ENCODE measurements at places on chromosomes 13 and 19. TPM values are rescaled to one million over a fixed set of nuclear protein-coding genes. Genes with fewer than 3 reads are reported as not detected.

POGLUT2 gene
- 7.4 TPM for total RNA-seq

DNA sequence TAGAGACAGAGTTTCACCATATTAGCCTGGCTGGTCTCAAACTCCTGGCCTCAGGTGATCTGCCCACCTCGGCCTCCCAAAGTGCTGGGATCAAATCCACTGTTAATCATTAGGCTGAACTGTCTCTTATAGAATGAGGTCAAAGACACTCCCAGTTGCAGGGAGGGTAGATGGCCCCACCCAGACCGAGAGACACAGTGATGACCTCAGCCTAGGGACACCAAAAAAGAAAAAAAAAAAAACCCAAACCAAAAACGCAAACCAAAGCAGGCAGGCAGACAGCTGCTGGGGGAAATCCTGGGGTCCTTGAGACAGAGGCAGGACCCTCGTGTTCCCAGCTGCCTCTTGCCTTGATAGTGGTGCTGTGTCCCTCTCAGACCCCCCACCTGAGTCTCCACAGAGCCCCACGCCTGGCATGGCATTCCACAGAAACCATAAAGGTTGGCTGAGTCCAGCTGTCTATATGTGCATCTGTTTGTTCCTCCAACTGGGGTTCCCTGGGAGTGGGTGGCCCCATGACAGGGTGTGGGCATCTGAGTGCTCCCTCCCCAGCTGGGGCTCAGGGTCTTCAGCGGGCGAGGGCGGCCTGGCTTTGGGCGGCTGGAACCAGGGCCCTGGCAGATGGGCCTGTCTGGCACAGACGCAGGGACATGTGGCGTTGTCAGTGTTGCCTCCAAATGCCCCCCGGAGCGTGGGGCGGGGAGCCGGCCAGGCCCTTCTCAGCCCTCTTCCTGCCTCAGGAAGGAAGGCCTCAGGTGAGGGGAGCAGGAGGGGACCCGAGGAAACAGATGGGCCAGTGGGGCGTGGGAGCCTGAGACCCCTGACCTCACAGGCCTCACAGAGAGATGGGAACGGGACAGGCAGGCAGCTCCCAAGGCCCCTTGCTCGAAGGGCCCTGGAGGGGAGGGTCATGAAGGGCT is 5.2 kb downstream of the DAND5 start:
- peaks cover 2% of the 10 kb centered on the region for H3K4me1 ChIP-seq
- no peak overlapping the region for H3K4me3 ChIP-seq
- H3K27me3 ChIP-seq: no peaks in the 10 kb centered on the region
- no peak overlapping the region for H3K27ac ChIP-seq
- no peaks in the 10 kb centered on the region for H3K36me3 ChIP-seq

MBD3L3 gene
- not detected for total RNA-seq

KCNN4 gene
- 6.2 TPM for total RNA-seq

LGALS14 gene
- not detected for total RNA-seq

THSD8 gene
- total RNA-seq: 1.3 TPM

- DNase-seq: peak; percentile 45
- H3K4me1 ChIP-seq: no peaks in the 10 kb centered on the region
- H3K36me3 ChIP-seq: no peaks in the 10 kb centered on the region
- no peak overlapping the region for H3K27ac ChIP-seq
These were observed 607.6 kb downstream of the FGF9 start for GRCh38 chr13:22278336-22278929.

F7 gene
- 0.43 TPM for total RNA-seq

DNA sequence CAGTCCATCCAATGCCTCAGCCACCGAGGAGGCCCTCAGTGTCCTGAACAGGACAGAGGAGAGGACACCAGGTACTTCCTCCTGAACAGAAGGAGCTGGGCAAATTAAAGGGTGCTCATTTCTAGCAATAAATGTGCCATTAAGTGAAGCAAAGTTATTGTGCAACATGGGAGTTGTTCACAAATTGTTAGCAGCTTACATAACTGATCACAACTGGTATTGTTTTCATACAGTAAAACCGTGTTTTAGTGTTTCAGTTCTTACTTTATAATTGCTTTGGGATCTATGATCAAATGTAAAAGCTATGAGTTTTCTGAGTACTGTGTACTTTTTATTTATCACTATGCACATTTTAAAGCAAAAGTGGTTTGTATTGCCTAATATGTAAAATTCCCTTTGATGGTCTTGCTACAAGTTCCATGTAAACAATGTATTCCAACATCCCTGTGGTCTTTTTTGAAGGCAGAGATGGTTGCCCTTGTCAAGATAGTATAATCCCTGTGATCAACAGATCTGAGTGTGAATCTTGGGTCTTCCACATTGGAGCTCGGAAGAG is 263.1 kb downstream of the FGF14 start:
- DNase-seq: no peak
- H3K4me1 ChIP-seq: no peaks in the 10 kb centered on the region
- no peak overlapping the region for H3K4me3 ChIP-seq
- H3K36me3 ChIP-seq: no peaks in the 10 kb centered on the region
- H3K27ac ChIP-seq: no peak overlapping the region

DNA sequence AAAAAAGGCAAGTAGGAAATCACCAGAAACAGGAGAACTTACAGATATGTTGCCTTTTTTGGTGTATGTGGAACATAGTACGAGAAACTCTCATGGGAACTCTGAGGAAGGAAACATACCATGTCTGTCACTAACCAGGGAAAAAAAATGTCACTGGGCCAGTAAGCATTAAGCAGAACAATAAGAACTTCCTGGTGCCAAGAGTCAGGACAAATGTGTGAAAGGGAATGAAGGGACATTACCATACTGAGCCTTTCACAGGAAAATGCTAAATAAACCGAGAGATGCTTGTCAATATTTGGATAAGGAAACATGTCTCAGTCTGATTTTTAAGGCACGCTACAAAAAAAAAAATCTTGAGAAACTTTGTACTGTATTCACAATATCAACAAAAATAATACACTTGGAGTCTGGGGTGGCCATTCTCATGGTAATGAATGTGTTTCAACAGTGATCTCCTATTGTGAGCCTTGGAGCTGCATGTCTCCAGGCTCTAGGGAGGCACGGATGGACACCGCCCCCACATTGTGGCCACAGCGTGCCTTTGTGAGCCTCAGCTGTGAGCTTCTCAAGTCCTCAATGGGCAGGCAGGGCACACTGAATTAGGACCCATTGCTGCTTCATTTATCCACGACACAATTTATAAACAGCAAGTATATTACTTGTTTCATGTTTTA is 113.0 kb upstream of the ARGLU1 start:
- DNase-seq: no peak
- H3K4me3 ChIP-seq: no peak overlapping the region
- H3K27me3 ChIP-seq: no peaks in the 10 kb centered on the region
- peaks cover 1% of the 10 kb centered on the region for H3K4me1 ChIP-seq

TMEM147 gene
- total RNA-seq: 72.5 TPM

SERP2 gene
- total RNA-seq: 10.4 TPM

DNA sequence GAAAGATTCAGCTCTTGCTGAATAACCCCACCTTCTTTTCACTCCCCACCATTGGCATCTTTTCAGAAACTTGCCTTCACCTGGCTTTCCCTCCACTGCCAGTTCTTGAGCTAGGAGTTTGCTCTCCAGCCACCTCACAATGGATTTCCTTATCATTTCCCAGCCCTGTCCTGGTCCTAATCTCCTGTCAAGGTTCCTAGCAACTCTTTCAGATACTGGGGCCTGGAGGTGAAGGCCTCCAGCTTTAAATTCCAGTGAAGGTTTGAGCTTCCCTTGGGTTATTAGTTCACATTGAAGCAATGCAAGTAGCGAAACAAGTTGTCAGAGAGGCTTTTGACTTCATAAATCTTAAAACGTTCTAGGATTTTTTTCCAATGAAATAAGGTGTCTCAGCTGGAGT is 320.8 kb upstream of the MAB21L1 start:
- no peak for DNase-seq
- H3K4me1 ChIP-seq: no peaks in the 10 kb centered on the region
- H3K27ac ChIP-seq: no peak overlapping the region
- no peaks in the 10 kb centered on the region for H3K36me3 ChIP-seq
- H3K4me3 ChIP-seq: no peak overlapping the region
- no peaks in the 10 kb centered on the region for H3K27me3 ChIP-seq

CYP4F12 gene
- total RNA-seq: 11.3 TPM

GRCh38 chr19:2487842-2488241 is 11.9 kb downstream of the GADD45B start:
- H3K4me1 ChIP-seq: peaks cover 9% of the 10 kb centered on the region
- no peak overlapping the region for H3K4me3 ChIP-seq
- no peaks in the 10 kb centered on the region for H3K27me3 ChIP-seq
- no peaks in the 10 kb centered on the region for H3K36me3 ChIP-seq
- no peak for DNase-seq

- no peak overlapping the region for H3K27ac ChIP-seq
- no peaks in the 10 kb centered on the region for H3K27me3 ChIP-seq
- no peak overlapping the region for H3K4me3 ChIP-seq
- H3K4me1 ChIP-seq: no peaks in the 10 kb centered on the region
- no peak for DNase-seq
These were observed 135.6 kb downstream of the PAN3 start for GRCh38 chr13:28273919-28274318.

GRCh38 chr13:36096461-36097416 is 34.4 kb downstream of the DCLK1 start:
- no peak for DNase-seq
- H3K27ac ChIP-seq: peak overlapping the region; percentile 12
- no peaks in the 10 kb centered on the region for H3K36me3 ChIP-seq
- no peaks in the 10 kb centered on the region for H3K27me3 ChIP-seq
- H3K4me3 ChIP-seq: no peak overlapping the region

DNA sequence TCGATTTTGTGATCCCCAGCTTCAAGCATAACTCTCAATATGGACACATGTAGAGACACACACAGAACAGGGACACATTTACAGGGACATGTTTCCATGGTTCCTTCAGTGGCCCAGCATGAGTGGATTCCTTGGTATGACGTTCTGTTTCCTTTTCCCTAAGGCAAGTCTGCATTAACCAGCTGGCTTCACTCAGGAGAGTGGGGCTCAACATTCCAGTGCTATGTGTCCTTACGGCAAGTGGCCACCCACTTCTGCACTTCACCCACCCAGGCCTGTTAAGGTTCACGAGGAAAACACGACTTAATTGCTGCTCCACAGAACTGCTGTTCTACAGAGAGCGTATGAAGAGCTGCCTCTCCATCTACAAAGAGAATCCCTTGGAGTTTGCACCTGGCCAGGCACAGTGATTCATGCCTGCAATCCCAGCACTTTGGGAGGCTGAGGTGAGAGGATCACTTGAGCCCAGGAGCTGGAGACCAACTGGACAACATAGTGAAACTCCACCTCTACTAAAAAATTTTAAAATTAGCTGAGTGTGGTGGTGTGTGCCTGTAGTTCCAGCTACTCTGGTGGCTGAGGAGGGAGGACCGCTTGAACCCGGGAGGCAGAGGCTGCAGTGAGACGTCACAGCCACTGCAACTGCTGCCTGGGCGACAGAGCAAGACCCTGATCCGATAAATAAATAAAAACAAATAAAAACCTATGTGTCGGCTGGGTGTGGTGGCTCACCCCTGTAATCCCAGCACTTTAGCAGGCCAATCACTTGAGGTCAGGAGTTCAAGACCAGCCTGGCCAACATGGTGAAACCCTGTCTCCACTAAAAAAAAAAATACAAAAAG is 32.5 kb downstream of the BRD4 start:
- no peaks in the 10 kb centered on the region for H3K36me3 ChIP-seq
- no peak overlapping the region for H3K4me3 ChIP-seq
- no peak overlapping the region for H3K27ac ChIP-seq
- peaks cover 51% of the 10 kb centered on the region for H3K4me1 ChIP-seq
- no peaks in the 10 kb centered on the region for H3K27me3 ChIP-seq
- DNase-seq: no peak

- no peaks in the 10 kb centered on the region for H3K36me3 ChIP-seq
- H3K4me3 ChIP-seq: no peak overlapping the region
- no peak overlapping the region for H3K27ac ChIP-seq
- H3K4me1 ChIP-seq: no peaks in the 10 kb centered on the region
These were observed 32.5 kb downstream of the LCP1 start for GRCh38 chr13:46149272-46150133.

DMKN gene
- total RNA-seq: 93.8 TPM

GRCh38 chr19:18321734-18322102 is 1.2 kb downstream of the LSM4 start:
- no peak for DNase-seq
- H3K4me3 ChIP-seq: no peak overlapping the region
- peaks cover 5% of the 10 kb centered on the region for H3K4me1 ChIP-seq
- H3K27me3 ChIP-seq: no peaks in the 10 kb centered on the region

TMEM221 gene
- 10.8 TPM for total RNA-seq

DNA sequence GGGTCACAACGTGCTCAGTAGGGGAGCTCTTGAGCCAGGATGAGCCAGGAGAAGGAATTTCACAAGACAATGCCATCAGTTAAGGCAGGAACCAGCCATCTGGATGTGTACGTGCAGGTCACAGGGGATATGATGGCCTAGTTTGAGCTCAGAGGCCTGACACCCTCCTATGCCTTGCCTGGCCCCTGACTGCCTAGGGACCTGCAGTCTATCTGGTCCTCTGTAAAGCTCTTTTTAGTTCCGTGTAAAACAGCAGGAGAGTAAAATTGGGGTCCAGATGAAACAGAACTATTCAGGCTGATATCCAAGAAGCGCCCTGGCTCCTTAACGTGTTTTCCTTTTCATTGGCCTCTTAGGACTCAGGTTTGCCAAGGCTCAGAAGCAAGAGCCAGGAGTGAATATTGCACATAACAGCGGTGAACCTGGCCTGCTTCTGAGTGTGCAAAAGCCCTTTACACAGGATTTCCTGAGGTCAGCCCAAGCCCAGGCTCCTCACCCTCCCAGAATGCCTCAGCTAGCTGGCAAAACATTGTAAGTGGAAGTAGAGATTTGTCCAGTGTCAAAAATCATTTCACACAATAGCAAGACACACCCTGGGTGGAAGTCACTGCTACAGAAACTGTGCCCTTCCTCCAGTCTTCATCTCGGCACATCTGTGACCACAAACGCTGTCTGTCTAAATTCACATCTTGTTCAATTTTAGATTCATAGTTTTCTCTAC is 777.2 kb downstream of the UQCRFS1 start:
- H3K4me3 ChIP-seq: no peak overlapping the region
- H3K27ac ChIP-seq: no peak overlapping the region
- H3K36me3 ChIP-seq: no peaks in the 10 kb centered on the region
- no peaks in the 10 kb centered on the region for H3K4me1 ChIP-seq
- no peaks in the 10 kb centered on the region for H3K27me3 ChIP-seq
- no peak for DNase-seq

- no peak for DNase-seq
- H3K36me3 ChIP-seq: no peaks in the 10 kb centered on the region
- H3K27me3 ChIP-seq: no peaks in the 10 kb centered on the region
These were observed 163.0 kb upstream of the TSC22D1 start for GRCh38 chr13:44739120-44739519.

- H3K27me3 ChIP-seq: no peaks in the 10 kb centered on the region
- H3K4me3 ChIP-seq: no peak overlapping the region
- H3K4me1 ChIP-seq: no peaks in the 10 kb centered on the region
- DNase-seq: no peak
- H3K36me3 ChIP-seq: no peaks in the 10 kb centered on the region
These were observed 26.7 kb upstream of the TMEM255B start for GRCh38 chr13:113732176-113732960.

DNA sequence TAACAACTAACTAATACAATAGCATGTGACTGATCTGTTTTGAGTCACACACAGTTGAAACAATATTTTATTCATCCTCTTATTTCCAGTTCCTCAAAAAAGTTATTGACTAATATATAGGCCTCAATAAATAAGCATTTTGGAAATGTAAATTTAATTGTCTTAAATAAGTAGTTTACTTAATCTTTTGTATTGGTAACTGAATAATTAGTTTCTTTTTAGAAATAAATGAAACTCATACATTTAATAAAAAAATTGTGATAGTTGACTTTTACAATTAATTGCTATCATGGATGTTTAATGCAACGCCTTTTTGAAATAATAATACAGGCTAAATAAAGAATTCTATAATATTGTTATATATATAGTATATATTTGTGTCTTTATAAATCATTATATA is 500.8 kb upstream of the PCDH20 start:
- no peaks in the 10 kb centered on the region for H3K36me3 ChIP-seq
- H3K4me1 ChIP-seq: no peaks in the 10 kb centered on the region
- H3K27ac ChIP-seq: no peak overlapping the region
- no peak for DNase-seq
- H3K4me3 ChIP-seq: no peak overlapping the region
